ENCODE measurements at places on chromosomes 12 and 14. TPM values are rescaled to one million over a fixed set of nuclear protein-coding genes. Genes with fewer than 3 reads are reported as not detected.

The TCL1A gene
- 623 TPM for polyA plus RNA-seq

The CLEC4D gene
- polyA plus RNA-seq = not detected

The UBR7 gene
- polyA plus RNA-seq = 14.3 TPM

The RHOJ gene
- not detected for polyA plus RNA-seq

The PRR4 gene
- polyA plus RNA-seq = 1.8 TPM

The KRT82 gene
- not detected for polyA plus RNA-seq

The KERA gene
- not detected for polyA plus RNA-seq

The TCL1B gene
- 15.8 TPM for polyA plus RNA-seq

The SIRT4 gene
- polyA plus RNA-seq = 1.3 TPM

The TARBP2 gene
- 65.5 TPM for polyA plus RNA-seq

The GPR135 gene
- 1.4 TPM for polyA plus RNA-seq

DNA sequence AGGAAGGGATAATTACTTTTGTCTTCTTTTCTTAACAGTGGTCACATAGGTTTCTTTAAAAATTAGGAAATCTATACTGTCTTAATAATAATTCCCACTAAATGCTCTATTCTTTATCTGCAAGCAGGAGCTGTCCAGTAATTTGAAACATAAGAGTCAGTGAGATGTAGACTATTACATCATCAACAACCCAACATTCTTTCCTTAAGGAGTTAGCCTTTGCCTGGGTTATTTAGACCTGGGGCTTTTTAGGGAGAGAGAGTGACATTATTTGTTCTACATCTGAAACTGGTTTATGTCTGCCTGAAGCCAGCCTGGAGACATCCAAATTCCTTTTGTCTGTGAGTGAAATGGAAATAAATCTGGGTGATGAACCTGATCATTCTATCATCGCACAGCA lies 294.4 kb downstream of the TMTC2 start:
- no peak for DNase-seq
- no peak overlapping the region for H3K27ac ChIP-seq
- no peaks in the 10 kb centered on the region for H3K36me3 ChIP-seq
- no peaks in the 10 kb centered on the region for H3K4me1 ChIP-seq
- H3K27me3 ChIP-seq = no peaks in the 10 kb centered on the region

GRCh38 chr14:22794551-22794951 lies 20.7 kb downstream of the SLC7A7 start:
- peaks cover 8% of the 10 kb centered on the region for H3K36me3 ChIP-seq
- H3K4me1 ChIP-seq = peaks cover 40% of the 10 kb centered on the region
- H3K27ac ChIP-seq = peak overlapping the region; percentile 71
- peak; percentile 81 for DNase-seq

DNA sequence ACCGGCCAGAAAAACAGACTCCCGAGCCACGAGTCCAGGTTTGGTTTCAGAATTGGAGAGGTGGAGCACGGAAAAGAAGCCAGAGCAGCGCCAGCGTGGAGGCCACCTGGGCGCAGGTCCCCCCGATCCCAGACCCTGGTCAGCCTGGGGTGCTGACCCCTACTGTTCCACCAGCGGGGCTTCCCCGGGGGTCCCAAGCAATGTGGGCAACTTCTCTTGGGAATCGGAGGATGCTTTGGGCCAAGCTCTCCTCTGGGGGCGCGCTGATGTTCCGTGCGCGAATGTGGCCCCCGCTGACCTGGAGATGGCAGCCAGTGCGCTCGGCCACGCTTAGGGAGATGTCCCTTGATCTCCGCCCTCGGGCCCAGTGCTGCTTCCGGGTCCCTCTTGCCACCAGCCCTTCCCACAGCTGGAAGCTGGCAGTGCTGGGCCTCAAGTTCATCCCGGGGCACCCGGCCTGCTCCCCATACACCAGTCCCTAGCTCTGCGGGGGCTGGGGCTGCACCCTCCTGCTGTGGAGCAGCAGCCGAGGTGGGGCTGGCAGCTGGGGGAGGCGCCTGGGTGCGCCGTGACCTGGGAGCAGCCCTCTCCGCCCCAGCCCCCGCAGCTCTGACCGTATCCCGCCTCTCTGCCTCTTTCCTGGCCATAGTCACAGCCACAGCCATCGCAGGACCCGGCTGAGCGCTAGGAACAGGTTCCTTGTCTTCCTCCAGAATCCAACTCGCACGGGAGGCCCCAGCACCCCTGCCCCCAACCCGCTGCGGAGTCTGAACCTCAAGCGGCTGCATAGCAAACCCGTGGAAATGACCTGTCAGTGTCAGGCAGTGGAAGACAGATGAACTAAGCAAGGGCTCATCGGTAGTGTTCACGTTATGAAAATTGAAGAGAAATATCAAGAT lies 91.2 kb downstream of the RCOR1 start:
- peaks cover 14% of the 10 kb centered on the region for H3K4me1 ChIP-seq
- no peak overlapping the region for H3K4me3 ChIP-seq
- peaks cover 2% of the 10 kb centered on the region for H3K36me3 ChIP-seq
- no peak for DNase-seq
- H3K27ac ChIP-seq = no peak overlapping the region
- no peaks in the 10 kb centered on the region for H3K27me3 ChIP-seq

GRCh38 chr14:59377991-59378601 lies 87.1 kb downstream of the GPR135 start:
- H3K27ac ChIP-seq = no peak overlapping the region
- no peaks in the 10 kb centered on the region for H3K36me3 ChIP-seq
- H3K27me3 ChIP-seq = no peaks in the 10 kb centered on the region
- DNase-seq = no peak
- H3K4me1 ChIP-seq = no peaks in the 10 kb centered on the region
- H3K4me3 ChIP-seq = no peak overlapping the region

DNA sequence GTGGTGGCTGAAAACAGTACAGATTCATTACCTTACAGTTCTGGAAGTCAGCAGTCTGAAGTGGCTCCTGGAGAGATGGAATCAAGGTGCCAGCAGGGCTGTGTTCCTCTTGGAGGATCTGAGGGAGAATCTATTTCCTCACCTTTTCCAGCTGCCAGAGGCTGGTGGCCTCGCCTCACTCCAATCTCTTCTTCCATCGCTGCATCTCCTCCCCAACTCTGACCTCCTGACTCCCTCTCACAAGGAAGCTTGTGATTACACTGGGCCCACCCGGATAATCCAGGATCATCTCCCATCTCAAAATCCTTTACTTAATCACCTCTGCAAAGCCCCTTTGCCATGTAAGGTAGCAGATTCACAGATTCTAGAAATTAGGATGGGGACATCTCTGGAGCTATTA lies 11.4 kb upstream of the NCOR2 start:
- H3K27me3 ChIP-seq = no peaks in the 10 kb centered on the region
- no peak overlapping the region for H3K27ac ChIP-seq
- no peaks in the 10 kb centered on the region for H3K4me1 ChIP-seq
- H3K36me3 ChIP-seq = no peaks in the 10 kb centered on the region

GRCh38 chr14:73619524-73619923 lies 7.2 kb downstream of the ACOT6 start:
- no peaks in the 10 kb centered on the region for H3K36me3 ChIP-seq
- no peaks in the 10 kb centered on the region for H3K4me1 ChIP-seq
- no peak overlapping the region for H3K27ac ChIP-seq
- DNase-seq = no peak
- H3K4me3 ChIP-seq = no peak overlapping the region
- no peaks in the 10 kb centered on the region for H3K27me3 ChIP-seq

DNA sequence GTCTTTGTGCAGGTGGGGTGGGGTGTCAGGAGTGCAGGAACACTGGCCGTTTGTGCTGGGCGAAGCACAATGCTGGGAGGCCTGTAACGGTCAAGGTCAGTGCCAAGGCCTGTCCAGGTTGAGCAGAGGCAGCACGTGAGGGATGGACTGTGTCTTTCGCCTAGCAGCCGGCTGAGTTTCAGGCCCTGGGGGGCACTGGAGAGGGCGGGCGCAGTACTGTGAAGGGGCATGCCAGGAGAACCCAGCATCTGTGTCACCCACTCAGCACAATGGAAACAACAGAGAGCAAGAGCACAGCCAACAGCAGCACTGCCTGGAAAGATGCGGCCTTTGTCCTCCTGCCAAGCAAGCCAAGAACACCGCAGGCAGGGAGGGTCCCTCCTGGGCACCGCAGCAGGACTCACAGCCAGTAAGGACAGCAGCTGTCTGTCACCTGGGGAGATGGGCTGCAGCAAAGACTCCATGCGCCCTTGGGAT lies 25.2 kb downstream of the SLC25A47 start:
- no peak for DNase-seq
- H3K36me3 ChIP-seq = peaks cover 11% of the 10 kb centered on the region
- peaks cover 4% of the 10 kb centered on the region for H3K4me1 ChIP-seq
- H3K4me3 ChIP-seq = no peak overlapping the region

DNA sequence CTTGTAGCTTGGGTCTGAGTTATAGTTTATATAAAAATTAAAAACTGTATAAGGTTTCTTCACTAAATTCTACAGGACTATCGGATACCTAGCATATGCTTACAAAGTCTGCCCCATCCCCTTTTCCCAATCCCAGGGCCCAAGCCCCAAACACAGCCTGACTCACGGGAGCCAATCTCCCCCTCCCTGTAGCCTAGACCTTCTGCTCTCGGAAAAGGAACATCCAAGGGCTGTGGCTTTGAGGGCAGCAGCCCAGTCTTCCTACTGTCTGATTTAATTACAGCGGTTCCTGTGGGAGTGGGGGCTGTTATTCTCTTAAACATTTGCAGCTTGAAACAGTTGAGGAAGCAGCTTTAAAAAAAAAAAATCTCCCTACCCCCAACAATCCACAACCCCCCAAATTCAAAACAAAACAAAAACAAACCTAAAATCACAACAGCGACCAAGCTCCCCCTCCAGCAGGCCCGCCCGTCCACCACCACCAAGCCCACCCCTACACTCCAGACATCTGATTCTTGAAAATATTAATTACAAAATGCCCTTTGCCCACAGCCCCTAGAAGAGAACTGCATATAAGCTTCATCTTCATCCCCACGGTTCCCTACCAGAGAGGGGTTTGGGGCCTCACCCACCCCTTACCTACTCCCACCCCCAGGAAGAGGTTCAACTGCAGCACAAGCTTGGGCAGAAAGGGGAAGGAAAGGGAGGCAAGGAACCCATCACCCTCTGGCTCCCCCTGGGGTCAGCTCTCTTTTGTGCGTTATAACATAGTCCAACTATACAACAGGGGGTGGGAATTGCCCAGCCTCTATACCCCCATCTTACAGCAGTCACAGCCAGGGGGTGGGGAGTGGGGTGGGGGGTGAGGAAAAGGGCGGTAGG lies 1.1 kb upstream of the PRKAG1 start:
- H3K36me3 ChIP-seq = peaks cover 38% of the 10 kb centered on the region
- peak; percentile 67 for DNase-seq
- peaks cover 21% of the 10 kb centered on the region for H3K4me1 ChIP-seq
- no peak overlapping the region for H3K4me3 ChIP-seq
- no peaks in the 10 kb centered on the region for H3K27me3 ChIP-seq

GRCh38 chr12:47577206-47577989 lies 128.4 kb downstream of the RPAP3 start:
- no peaks in the 10 kb centered on the region for H3K4me1 ChIP-seq
- H3K4me3 ChIP-seq = no peak overlapping the region
- no peaks in the 10 kb centered on the region for H3K36me3 ChIP-seq
- no peaks in the 10 kb centered on the region for H3K27me3 ChIP-seq

- no peak for DNase-seq
- H3K36me3 ChIP-seq = no peaks in the 10 kb centered on the region
- H3K4me3 ChIP-seq = no peak overlapping the region
- H3K4me1 ChIP-seq = no peaks in the 10 kb centered on the region
- no peak overlapping the region for H3K27ac ChIP-seq
- no peaks in the 10 kb centered on the region for H3K27me3 ChIP-seq
Observed at GRCh38 chr14:58731465-58732293, 93.9 kb downstream of the DACT1 start.

GRCh38 chr12:19967001-19967400 lies 401.3 kb upstream of the PDE3A start:
- H3K36me3 ChIP-seq = no peaks in the 10 kb centered on the region
- no peak for DNase-seq
- no peak overlapping the region for H3K4me3 ChIP-seq
- no peaks in the 10 kb centered on the region for H3K27me3 ChIP-seq
- H3K4me1 ChIP-seq = no peaks in the 10 kb centered on the region

DNA sequence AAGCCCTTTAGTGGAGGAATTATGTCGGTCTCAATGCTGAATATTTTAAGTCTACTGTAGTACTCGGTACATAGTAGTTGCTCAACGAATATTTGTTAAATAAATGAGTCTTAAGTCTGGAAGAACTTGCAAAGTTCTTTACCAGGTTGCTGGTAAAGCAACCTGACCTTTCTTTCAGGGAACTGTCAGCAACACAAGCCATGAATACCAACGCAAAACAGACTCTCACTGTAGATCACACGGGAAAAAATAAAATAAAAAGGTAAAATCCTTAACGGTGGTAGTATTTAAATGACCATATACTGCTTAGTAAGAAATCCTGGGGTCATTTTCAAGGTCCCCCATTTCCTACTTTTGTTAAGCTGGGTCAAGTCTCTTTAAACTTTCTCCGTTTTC lies 447 bp upstream of the NUBPL start:
- H3K27me3 ChIP-seq = no peaks in the 10 kb centered on the region
- DNase-seq = no peak
- peaks cover 2% of the 10 kb centered on the region for H3K36me3 ChIP-seq
- peak overlapping the region; percentile 62 for H3K27ac ChIP-seq
- peaks cover 17% of the 10 kb centered on the region for H3K4me1 ChIP-seq

DNA sequence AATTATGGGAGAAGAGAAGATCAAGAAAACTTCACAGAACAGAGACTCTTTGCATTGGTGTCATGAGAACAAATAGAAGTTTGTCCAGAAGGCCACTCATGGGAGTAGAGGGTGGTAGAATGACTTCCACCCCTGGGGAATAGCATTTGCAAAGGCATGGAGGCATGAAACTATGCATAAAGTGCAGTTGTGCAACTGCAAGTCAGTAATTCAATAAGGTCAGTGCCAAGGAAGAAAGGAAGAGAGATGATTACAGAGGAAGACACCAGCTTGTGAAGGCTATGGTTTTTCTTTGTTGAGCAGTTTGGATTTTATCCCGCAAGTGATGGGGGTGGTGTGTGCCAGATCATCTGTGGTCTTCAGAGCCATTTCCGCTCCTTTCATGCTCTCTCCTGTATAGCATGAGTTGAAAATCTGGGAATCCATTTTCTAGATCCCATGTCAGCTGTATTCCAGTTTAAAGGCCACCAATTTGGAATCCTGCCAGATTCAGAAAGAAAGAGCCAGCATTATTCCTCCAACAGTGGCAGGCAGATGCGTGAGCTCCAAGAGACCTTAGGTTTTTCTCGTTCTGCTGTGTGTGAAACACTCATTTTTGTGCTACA lies 67.6 kb upstream of the GRIN2B start:
- no peak overlapping the region for H3K27ac ChIP-seq
- no peak overlapping the region for H3K4me3 ChIP-seq
- DNase-seq = no peak
- H3K4me1 ChIP-seq = no peaks in the 10 kb centered on the region
- no peaks in the 10 kb centered on the region for H3K27me3 ChIP-seq
- no peaks in the 10 kb centered on the region for H3K36me3 ChIP-seq

- no peak overlapping the region for H3K27ac ChIP-seq
- no peaks in the 10 kb centered on the region for H3K27me3 ChIP-seq
- no peak overlapping the region for H3K4me3 ChIP-seq
- H3K36me3 ChIP-seq = no peaks in the 10 kb centered on the region
- DNase-seq = peak; percentile 26
Observed at GRCh38 chr12:1842183-1842904, 22.0 kb downstream of the LRTM2 start.

- no peaks in the 10 kb centered on the region for H3K4me1 ChIP-seq
Observed at GRCh38 chr12:1279050-1279449, 288.0 kb downstream of the ERC1 start.
